ENCODE measurements at places on chromosomes 5 and 9.

DNA sequence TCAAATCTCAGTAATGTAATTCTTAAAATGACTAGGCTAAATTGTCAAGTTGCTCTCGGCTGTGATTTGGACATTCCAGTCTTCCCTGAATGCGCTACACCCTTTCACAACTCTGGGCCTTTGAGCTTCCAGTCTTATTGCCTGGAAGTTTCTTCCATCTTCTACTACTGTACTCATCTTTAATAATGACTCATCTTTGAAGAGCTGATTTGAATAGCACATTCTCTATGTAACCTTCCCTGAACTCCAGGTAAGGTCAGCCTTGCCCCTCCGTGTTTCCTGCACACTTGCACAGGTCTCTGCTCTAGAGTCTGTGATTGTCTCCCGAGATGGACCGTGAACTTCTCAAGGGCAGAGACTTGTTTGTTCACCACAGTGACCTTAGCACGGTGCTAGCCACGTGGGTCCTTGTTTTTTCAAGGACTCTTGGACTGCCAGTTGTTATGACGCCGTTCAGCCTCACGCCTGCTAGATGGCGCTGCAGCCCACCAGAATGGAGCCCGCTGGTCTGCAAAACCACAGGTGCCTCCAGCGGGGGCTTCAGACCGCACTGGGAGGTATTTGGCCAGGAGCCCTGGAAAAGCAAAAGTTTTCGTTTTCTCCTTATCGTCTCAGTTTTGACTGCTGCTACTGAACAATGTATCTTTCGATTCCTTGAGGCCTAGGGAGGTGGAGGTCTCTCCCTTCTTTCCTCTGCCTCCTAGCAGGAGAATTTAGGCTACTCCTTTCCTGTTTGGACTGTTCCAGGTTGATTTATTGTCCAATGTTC lies 44.4 kb downstream of the SEC61B start:
- DNase-seq, result peak; percentile 59

GRCh38 chr9:99050292-99050911 lies 54.5 kb upstream of the TGFBR1 start:
- DNase-seq, result peak; percentile 37

DNA sequence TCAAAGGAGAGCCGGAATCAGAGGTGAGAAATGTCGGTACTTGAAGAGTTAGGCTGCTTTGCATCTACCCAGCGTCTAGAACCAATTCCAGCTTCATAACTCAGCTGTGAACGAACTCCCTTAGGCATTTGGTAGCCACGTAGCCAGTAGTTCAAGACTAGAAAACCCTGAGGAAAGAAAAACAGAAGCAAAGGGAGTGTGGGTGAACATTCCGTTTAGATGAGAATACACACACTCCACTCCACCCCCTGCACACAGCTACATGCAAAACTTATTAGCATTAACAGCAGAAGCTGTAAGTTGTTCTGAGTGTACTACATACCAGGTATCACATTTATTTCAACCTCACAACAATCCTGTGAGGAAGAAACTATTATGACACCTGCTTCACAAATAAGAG lies 78.3 kb downstream of the SMIM23 start:
- no peak for DNase-seq

DNA sequence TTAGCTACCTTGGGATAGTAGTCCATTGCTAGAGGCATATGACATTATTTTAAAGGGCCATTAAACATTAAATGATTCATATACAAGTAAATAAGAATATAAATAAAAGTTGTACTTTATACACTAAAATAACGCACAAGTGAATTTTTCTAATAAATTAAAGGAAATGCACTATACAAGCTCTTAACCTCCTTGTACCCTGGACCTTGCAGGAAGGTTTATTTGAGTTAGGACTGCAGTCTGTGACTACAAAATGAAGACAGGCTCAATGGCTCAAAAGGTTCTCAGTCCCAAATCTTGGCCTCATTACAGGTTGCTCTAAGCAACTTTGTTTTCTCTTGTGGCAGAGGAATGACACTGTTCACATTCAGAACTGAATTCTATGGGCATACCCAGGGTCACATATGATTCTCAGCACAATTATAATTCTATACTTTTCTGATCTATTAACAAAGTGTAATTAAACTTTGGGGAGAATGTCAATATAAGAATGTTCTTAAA lies 34.4 kb downstream of the FEM1C start:
- DNase-seq, result no peak

- DNase-seq, result no peak
Observed at GRCh38 chr5:119058979-119059529, 11.8 kb upstream of the DMXL1 start.

GRCh38 chr5:143649937-143650621 lies 161.9 kb upstream of the HMHB1 start:
- DNase-seq, result no peak

GRCh38 chr9:13529321-13530104 lies 250.0 kb upstream of the MPDZ start:
- DNase-seq, result no peak

Data from AG08396 (cell line).